A549 treated with AZD2906 at 1 μM for 4 hours (cell line): ENCODE measurements at places on chromosomes 4 and X. TPM values are rescaled to one million over a fixed set of nuclear protein-coding genes. Genes with fewer than 3 reads are reported as not detected.

Gene ZIC3
- not detected in 5 replicates for total RNA-seq

Gene TEX13B
- not detected in 5 replicates for total RNA-seq

Gene PRDM8
- 0.13 to 0.38 TPM (median 0.27 TPM) in 5 replicates for total RNA-seq

Gene CFAP99
- 0.05 to 0.16 TPM (median 0.08 TPM) in 3 of 5 replicates, not detected in the others for total RNA-seq

Gene MAGEA8
- total RNA-seq, result not detected in 5 replicates

Gene ARMCX1
- total RNA-seq, result 0.26 to 0.57 TPM (median 0.43 TPM) in 5 replicates

Gene GRIA2
- not detected in 5 replicates for total RNA-seq

Gene YY2
- total RNA-seq, result 1.9 to 2.7 TPM (median 2.6 TPM) in 5 replicates

Gene AMTN
- total RNA-seq, result 0.08 to 0.15 TPM in 2 of 5 replicates, not detected in the others

Gene SOD3
- total RNA-seq, result 0.08 TPM in 1 of 5 replicates, not detected in the others

Gene USP17L22
- not detected in 5 replicates for total RNA-seq

Gene FAM47A
- total RNA-seq, result not detected in 5 replicates

Gene SLC25A43
- 26.3 to 32.1 TPM (median 29.8 TPM) in 5 replicates for total RNA-seq

Gene REPS2
- 0.73 to 1.8 TPM (median 1.3 TPM) in 5 replicates for total RNA-seq

Gene ATP2B3
- 0.07 to 0.18 TPM (median 0.09 TPM) in 5 replicates for total RNA-seq

Gene MTCP1
- 14.5 to 22.0 TPM (median 17.3 TPM) in 5 replicates for total RNA-seq

Gene SPANXB1
- 1.4 to 3.1 TPM (median 2.2 TPM) in 5 replicates for total RNA-seq

Gene CLTRN
- total RNA-seq, result 0.65 to 0.96 TPM (median 0.80 TPM) in 5 replicates

Gene DCAF12L2
- total RNA-seq, result 0.06 to 0.10 TPM (median 0.08 TPM) in 5 replicates

Gene FAM156A
- total RNA-seq, result 10.7 to 23.1 TPM (median 17.0 TPM) in 5 replicates

Gene FDCSP
- not detected in 5 replicates for total RNA-seq

Gene CLCN3
- 15.5 to 17.9 TPM (median 16.1 TPM) in 5 replicates for total RNA-seq

Gene GRID2
- total RNA-seq, result not detected in 5 replicates
